Bladder microvascular endothelial cell (primary cell): ENCODE measurements at places on chromosomes 11 and 22. TPM values are rescaled to one million over a fixed set of nuclear protein-coding genes. Genes with fewer than 3 reads are reported as not detected.

The CASP5 gene
- total RNA-seq, result not detected in 2 replicates

The NXPE2 gene
- not detected in 2 replicates for total RNA-seq

The SUSD2 gene
- 0.31 and 0.81 TPM in 2 replicates for total RNA-seq

The PATE4 gene
- total RNA-seq, result under 0.01 TPM in 1 of 2 replicates, not detected in the other

The RTCB gene
- 130 and 168 TPM in 2 replicates for total RNA-seq

The NXPE1 gene
- total RNA-seq, result under 0.01 TPM in 1 of 2 replicates, not detected in the other

The E2F8 gene
- total RNA-seq, result 2.1 and 2.3 TPM in 2 replicates

The ZNF215 gene
- 1.4 and 2.3 TPM in 2 replicates for total RNA-seq

The LDHAL6A gene
- total RNA-seq, result not detected in 2 replicates

The FJX1 gene
- 13.9 and 40.0 TPM in 2 replicates for total RNA-seq

The MRGPRF gene
- under 0.01 and 0.06 TPM in 2 replicates for total RNA-seq

The SESN3 gene
- total RNA-seq, result 19.3 and 36.4 TPM in 2 replicates

The PRODH gene
- 0.16 TPM in 1 of 2 replicates, not detected in the other for total RNA-seq

The MYBPC3 gene
- not detected in 2 replicates for total RNA-seq

The FBXO3 gene
- total RNA-seq, result 24.4 and 42.4 TPM in 2 replicates

The FREY1 gene
- 0.44 and 0.49 TPM in 2 replicates for total RNA-seq

The MYOD1 gene
- total RNA-seq, result not detected in 2 replicates

The GRK3 gene
- total RNA-seq, result 0.16 and 0.38 TPM in 2 replicates

The OR5P2 gene
- total RNA-seq, result not detected in 2 replicates

The MPPED2 gene
- 0.31 TPM in 1 of 2 replicates, not detected in the other for total RNA-seq

The TMEM45B gene
- 0.16 and 1.6 TPM in 2 replicates for total RNA-seq

The TMEM123 gene
- total RNA-seq, result 92.9 and 265 TPM in 2 replicates

The ASRGL1 gene
- total RNA-seq, result 27.6 and 33.4 TPM in 2 replicates

The C11orf86 gene
- not detected in 2 replicates for total RNA-seq

The SHISA8 gene
- total RNA-seq, result not detected in 2 replicates

The PANX3 gene
- not detected in 2 replicates for total RNA-seq

The TECTA gene
- total RNA-seq, result 0.32 and 0.50 TPM in 2 replicates

The MAP6 gene
- total RNA-seq, result 0.06 and 0.32 TPM in 2 replicates

The ILK gene
- total RNA-seq, result 139 and 265 TPM in 2 replicates

The OR51Q1 gene
- not detected in 2 replicates for total RNA-seq

The KDM4D gene
- 0.38 and 0.49 TPM in 2 replicates for total RNA-seq

The TP53I11 gene
- total RNA-seq, result 35.1 and 38.1 TPM in 2 replicates

The NFAM1 gene
- total RNA-seq, result not detected in 2 replicates

The SCGB2A2 gene
- total RNA-seq, result not detected in 2 replicates
